ENCODE measurements at places on chromosomes 5 and 9.

GRCh38 chr5:81632679-81633078 lies 118.2 kb downstream of the SSBP2 start:
- no peak for DNase-seq

- DNase-seq: no peak
Observed at GRCh38 chr9:132184124-132184523, 22.3 kb downstream of the NTNG2 start.

GRCh38 chr5:166340039-166340438 lies 1951.4 kb upstream of the WWC1 start:
- no peak for DNase-seq

- no peak for DNase-seq
Observed at GRCh38 chr5:147688656-147689356, 93.7 kb downstream of the JAKMIP2 start.

GRCh38 chr5:157072508-157072907 lies 13.6 kb upstream of the HAVCR1 start:
- no peak for DNase-seq

DNA sequence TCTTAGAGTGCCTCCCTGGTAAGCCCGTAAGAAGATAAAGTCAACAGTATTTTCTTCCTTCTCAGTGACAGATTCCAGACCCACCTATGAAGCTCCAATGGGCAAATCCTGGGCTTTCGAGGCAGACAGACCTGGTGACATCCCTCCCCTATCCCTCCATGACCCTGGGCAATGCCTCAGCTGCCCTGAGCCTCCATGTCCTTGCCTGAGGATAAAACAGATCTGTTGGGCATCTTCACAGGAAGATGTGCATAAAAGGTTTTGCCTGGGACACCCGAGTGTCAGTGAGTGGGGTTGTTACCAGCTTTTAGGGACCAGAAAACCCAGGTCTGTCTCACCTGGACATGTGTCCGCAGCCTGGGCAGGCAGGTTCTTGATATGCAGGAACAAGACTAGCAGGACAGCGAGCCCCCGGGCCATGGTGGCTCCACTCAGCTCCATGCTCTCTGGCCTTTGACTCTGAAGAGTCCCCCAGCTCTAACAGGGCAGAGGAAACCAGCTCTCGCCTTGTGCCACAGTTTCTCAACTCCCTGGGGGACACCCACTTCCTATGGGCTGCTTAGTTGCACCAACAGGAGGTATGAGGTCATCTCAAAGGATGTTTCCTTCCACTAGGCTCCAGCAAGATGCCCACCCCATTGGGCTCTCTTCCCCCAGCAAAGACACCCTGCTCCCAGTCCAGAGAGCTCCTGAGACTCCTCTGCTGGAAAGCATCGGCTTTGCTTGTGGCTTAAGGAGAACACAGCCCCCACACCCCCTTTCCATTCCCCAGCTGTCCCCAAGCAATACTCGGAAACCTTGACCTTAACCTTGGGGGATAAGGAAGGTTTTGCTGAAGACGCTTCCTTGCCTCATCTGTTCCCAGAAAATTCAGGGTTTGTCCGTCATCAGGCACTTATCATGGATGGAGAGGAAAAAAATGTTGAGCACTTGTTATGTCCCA lies at the start of gene FCN1:
Gene FCN1, minus strand, starts transcription at position 482 of the 943 bp plus-strand sequence. Its CDS starts 41 bp downstream, at position 441.
- no peak for DNase-seq

DNA sequence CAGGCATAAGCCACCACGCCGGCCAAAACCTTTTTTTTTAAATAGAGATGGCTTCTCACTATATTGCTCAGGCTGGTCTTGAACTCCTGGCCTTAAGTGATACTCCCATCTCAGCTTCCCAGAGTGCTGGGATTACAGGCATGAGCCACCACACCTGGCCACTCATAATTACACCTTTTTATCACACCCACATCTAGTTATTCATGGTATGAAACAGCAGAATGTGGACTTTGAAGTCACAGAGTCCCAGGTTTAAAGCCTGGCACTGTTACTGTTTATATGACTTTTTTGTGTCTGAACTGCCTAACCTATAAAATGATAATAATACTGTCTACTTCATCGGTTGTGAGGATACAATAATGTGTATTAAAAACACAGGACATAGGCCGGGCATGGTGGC lies 23.1 kb downstream of the ZNF346 start:
- no peak for DNase-seq

DNA sequence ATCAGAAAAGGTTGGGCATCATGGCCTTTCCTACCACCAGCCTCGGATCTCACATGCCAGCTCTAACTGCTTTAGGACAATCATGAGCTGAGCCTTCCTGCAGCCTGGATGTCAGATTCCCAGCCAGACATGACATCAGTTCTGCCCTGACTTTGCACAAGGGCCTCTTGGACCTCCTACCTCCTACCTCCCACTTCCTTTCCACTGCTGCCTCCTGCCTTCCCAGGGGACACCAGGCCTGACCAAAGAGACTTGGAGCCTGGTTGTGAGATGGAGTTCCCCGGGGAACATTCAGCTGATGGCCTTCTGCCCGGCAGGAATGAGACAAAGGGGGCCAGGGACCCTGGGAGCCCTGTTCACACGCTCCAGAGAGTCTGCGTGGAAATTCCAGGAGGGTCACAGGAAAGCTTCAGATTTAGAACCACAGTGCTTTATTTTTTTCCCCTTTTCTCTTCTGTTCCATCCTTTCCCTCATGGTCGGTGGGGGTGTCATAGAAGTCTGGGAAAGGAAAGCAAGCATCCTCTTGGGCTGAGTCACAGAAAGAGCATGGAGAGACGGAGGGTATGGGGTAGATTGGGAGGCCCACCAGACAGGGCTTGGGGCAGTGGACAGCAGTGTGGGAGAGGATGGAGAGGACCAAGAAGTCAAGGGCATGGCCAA lies 35.4 kb upstream of the IL17B start:
- DNase-seq: no peak

GRCh38 chr5:104421431-104421830 lies 858.8 kb upstream of the NUDT12 start:
- DNase-seq: no peak

GRCh38 chr9:122116040-122116439 lies 22.9 kb upstream of the TTLL11 start:
- no peak for DNase-seq

DNA sequence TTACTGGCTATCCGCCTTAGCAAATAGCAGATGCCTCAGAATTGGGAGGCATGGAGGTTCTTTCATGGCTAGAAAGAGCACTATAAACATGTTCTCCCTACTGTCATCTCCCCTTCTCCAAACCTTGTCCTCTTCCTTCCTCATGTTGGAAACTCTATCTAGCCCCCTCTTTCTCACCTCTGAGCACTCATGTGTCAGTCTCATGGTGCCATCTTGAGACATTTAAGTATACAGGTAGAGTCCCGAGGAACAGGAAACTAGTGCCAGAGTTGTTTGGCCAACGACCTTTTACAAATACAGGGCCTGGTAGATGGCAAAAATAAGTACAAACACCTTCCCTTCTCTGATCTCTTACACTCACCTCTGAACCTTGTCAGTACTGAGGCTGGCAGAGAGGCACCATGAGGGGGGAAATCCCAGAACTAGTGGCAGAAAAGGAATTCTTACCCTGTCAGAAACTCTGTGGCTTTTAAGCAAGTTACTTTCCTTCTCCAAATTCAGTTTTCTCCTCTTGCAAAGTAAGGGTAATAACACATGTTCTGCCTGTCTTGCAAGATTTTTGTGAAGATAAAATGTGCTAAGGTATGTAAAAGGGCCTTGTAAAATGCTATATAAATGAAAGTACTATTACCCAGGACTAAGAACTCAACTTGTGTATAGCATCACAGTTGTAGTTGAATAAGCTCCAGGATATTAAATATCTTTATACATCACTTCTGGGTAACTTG lies 94.1 kb upstream of the SNX2 start:
- DNase-seq: no peak

DNA sequence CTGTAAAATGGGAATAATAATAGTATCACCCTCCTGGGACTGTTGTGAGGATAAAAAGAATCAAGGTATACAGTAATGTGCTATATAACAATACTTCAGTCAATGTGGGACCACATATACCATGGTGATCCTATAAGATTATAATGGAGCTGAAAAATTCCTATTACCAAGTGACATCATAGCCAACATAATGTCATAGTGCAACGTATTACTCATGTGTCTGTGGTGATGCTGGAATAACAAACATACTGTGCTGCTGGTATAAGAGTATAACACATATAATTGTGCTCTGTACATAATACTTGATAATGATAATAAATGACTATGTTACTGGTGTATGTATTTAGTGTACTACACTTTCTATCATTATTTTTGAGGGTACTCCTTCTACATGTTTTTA lies 38.1 kb downstream of the LIFR start:
- no peak for DNase-seq

- peak; percentile 62 for DNase-seq
Observed at GRCh38 chr5:139458580-139459407, 3.7 kb downstream of the ECSCR start.

DNA sequence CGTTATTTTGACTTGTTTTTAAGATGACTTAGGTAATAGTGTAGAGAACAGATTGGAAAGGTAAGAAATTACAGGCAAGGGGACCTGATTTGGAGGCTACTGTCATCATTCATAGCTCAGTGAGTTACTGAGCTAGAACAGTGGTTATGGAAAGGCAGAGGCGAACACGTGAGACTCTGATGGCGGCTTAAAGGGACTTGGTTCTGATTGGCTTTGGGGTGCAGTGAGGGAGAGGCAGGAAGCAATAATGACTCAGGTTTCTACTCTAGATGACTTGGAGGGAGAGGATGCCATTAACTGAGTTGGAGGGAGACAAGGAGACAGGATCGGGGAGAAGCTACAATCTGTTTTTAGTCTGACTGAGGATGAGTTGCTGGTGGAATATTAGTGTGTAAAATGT lies 3.0 kb downstream of the F2RL2 start:
- no peak for DNase-seq

GRCh38 chr9:109295221-109296130 lies 25.4 kb downstream of the EPB41L4B start:
- no peak for DNase-seq

GRCh38 chr9:108569624-108570023 lies 286.2 kb downstream of the ACTL7B start:
- no peak for DNase-seq

GRCh38 chr5:96788112-96788749 lies 19.5 kb downstream of the ERAP1 start:
- DNase-seq: no peak
